ENCODE measurements at places on chromosomes 2 and 18. TPM values are rescaled to one million over a fixed set of nuclear protein-coding genes. Genes with fewer than 3 reads are reported as not detected.

GRCh38 chr2:186772579-186772978, 76.4 kb downstream of the ZSWIM2 start:
- H3K4me1 ChIP-seq, result no peaks in the 10 kb centered on the region
- H3K27me3 ChIP-seq, result no peaks in the 10 kb centered on the region
- no peak overlapping the region for H3K27ac ChIP-seq
- H3K36me3 ChIP-seq, result no peaks in the 10 kb centered on the region
- DNase-seq, result no peak

Gene SIX2
- 1.7 TPM for total RNA-seq

Gene EVA1A
- total RNA-seq, result 1.7 TPM

- no peaks in the 10 kb centered on the region for H3K36me3 ChIP-seq
- H3K27me3 ChIP-seq, result no peaks in the 10 kb centered on the region
- no peak overlapping the region for H3K4me3 ChIP-seq
- DNase-seq, result no peak
- no peak overlapping the region for H3K27ac ChIP-seq
- H3K4me1 ChIP-seq, result no peaks in the 10 kb centered on the region
These were observed 70.3 kb downstream of the TMEM237 start for GRCh38 chr2:201572846-201573508.

Gene FSHR
- total RNA-seq, result not detected

DNA sequence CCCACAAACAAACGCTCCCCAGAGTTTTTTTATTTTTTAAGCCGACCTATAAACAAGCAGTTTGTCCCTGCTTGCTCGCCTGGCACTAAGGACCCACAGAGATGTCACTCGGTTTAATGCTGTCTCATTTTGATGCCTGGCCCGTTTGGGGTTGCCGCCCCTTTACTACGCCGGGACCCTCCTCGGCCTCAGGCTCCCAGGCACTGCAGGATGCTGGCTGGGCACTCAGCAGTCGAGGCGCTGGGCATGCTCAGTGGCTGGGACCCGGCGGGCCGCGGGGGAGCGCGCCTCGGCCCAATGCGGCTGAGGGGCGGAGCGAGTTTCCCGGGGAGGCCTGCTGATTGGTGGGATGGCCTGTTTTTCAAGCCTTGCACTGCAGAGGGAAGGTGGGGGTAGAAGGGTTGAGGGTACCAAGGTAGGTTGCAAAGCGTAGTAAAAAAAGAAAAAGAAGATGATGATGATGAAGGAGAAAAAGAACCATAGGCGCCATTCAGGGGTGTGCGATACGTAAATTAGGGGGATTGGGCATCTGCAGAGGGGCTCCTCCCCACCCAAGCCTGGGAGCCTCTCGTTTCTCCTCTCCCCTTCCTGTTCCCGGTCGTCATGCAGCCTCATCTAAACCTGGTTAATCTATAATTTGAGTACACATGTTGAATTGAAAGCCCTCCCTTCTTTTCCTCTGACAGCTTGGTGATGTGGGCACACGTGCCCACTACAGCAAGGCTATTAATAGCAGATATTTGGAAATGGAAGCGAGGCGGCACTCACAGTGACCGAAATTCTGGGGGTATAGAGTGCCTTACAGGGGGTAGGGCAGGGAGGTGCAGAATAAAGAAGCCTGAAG, 1.5 kb upstream of the IRS1 start:
- no peaks in the 10 kb centered on the region for H3K4me1 ChIP-seq
- no peaks in the 10 kb centered on the region for H3K27me3 ChIP-seq
- DNase-seq, result peak; percentile 88

Gene SPC25
- 0.58 TPM for total RNA-seq

GRCh38 chr2:119384971-119385370, 18.2 kb downstream of the DBI start:
- H3K27me3 ChIP-seq, result no peaks in the 10 kb centered on the region
- no peak for DNase-seq
- no peaks in the 10 kb centered on the region for H3K36me3 ChIP-seq
- H3K4me3 ChIP-seq, result no peak overlapping the region
- no peak overlapping the region for H3K27ac ChIP-seq

- no peaks in the 10 kb centered on the region for H3K27me3 ChIP-seq
- H3K4me1 ChIP-seq, result no peaks in the 10 kb centered on the region
- no peak overlapping the region for H3K27ac ChIP-seq
- H3K4me3 ChIP-seq, result no peak overlapping the region
These were observed 15.2 kb upstream of the SLC8A1 start for GRCh38 chr2:40466935-40467572.

DNA sequence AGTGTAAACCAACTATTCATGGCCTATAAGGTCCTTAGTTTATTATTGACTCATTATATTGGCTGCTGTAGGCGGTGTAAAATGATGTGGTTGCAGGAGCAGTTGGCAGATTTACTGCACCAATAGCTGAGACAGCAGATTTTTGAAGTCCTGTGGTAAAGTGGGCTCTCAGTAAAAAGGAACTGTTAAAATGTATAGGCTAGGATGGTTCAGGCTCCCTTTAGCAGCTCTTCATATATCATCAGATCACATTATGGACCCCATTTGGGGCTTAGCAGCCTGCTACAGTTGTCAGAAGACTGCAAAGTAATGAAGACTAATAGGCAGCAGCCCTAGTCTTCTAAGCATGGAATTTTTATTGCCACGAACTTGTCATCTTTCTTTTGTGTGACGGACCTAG, 27.8 kb downstream of the MTX2 start:
- no peak for DNase-seq
- H3K4me3 ChIP-seq, result no peak overlapping the region
- H3K27ac ChIP-seq, result no peak overlapping the region
- H3K4me1 ChIP-seq, result no peaks in the 10 kb centered on the region
- H3K27me3 ChIP-seq, result no peaks in the 10 kb centered on the region
- peaks cover 2% of the 10 kb centered on the region for H3K36me3 ChIP-seq

DNA sequence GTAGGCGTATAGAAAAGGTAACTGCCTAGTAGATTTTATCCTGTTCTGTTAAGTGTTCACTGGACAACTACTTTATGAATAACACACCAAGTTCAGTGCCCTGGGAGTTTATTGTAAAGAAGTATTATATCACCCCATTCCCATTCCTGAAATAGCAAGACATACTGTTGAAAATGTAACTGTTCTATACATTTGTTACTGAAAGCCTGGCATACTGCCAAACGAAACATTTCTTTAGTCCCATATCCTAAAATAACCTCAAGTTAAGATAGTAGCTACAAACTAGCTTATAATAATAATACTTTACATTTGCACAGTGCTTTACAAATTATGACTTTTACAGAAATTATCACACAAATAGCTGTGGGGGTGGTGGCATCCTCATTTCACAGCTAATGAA, 25.1 kb downstream of the SPDYA start:
- H3K27me3 ChIP-seq, result no peaks in the 10 kb centered on the region
- no peaks in the 10 kb centered on the region for H3K4me1 ChIP-seq
- no peaks in the 10 kb centered on the region for H3K36me3 ChIP-seq
- no peak overlapping the region for H3K4me3 ChIP-seq
- DNase-seq, result no peak
- no peak overlapping the region for H3K27ac ChIP-seq

GRCh38 chr2:48560546-48561209, 30.7 kb downstream of the STON1 start:
- no peak overlapping the region for H3K27ac ChIP-seq
- DNase-seq, result no peak
- no peaks in the 10 kb centered on the region for H3K27me3 ChIP-seq
- H3K36me3 ChIP-seq, result no peaks in the 10 kb centered on the region

DNA sequence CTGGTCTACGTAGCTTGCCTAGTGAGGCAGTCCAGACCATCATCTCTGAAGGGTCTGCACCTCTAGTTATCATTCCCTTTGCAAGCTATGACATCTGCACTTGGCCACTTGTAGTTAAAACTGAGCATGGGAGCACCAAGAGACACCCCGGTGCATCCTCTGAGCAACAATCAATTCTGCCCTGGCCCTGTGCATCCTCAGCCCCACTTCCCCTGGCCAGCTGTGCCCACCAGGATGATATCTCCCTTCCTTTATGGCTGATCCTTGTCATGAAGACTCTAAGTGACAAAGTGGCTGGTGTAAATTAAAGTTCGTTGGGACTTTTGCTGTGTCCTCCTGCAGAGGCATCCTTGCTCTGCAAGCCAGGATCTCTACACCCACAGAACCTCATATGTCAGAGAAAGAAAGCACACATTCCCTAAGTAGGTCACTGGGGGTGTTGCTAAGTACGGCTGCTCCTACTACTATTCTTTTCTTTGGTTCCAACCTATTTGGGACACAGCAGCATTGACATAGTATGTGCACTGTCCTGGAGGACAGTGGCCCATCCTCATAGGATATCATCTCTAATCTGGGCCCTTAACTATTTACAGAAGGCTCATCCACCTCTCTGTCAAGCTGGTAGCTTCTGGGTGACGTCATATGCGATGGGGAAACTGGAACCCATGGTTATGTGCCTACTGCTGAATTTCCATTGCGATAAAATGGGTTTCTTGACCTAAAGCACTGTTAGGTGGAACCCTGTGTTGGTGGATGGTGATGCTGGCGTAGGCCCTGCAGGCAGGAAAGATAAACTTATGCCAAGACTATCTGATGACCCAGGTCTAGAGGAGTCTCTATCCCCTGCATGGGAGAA, 384.3 kb upstream of the ID2 start:
- no peak overlapping the region for H3K4me3 ChIP-seq
- no peak overlapping the region for H3K27ac ChIP-seq
- H3K27me3 ChIP-seq, result no peaks in the 10 kb centered on the region
- no peaks in the 10 kb centered on the region for H3K4me1 ChIP-seq

Gene SDC1
- total RNA-seq, result 1.4 TPM

DNA sequence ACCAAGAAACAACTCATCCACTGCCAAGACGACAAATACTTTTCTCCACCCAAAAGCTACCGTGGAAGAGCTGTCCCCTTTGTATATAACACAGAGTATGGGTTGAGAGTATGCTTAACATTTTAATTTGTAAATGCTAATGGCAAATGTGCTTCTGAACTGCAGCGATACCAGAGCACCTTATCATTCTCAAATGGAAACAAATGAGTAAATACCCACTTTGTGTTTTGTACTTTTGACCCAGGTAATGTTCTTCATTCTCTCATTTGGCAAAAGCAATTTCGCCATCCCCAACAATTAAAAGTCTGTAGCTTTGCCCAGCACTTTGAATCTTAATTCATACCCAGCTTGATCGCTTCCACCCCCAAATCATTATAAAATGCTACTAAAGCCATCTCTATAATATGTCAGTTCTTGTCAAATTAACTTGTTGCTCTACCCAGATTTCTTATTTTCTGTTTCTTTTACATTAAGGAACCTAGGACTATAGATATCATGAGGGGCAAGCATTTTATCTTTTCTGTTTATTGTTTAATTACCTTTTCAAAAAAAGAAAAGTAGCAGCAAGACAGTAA, 6.2 kb upstream of the POU3F3 start:
- no peaks in the 10 kb centered on the region for H3K36me3 ChIP-seq
- H3K27me3 ChIP-seq, result no peaks in the 10 kb centered on the region
- no peak overlapping the region for H3K27ac ChIP-seq
- no peaks in the 10 kb centered on the region for H3K4me1 ChIP-seq
- DNase-seq, result no peak
- H3K4me3 ChIP-seq, result no peak overlapping the region

DNA sequence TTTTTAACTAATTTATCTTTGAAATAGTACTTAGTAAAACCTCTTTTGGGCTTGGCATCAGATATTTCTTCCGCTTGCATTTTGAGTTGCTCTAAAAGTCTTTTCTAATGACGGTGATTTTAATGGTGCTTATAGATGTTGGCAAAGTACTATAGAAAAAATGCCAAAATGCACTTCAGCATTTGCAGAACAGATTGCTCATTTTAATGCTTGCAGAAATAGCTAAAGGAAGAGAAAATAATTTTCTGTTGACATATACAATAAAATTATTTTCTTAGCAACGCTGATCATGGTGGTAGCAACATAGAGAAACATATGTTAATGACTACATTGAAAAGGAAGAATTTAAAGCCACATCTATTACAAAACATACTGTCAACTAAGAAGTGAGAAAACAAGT, 170.7 kb downstream of the STK39 start:
- H3K4me1 ChIP-seq, result peaks cover 3% of the 10 kb centered on the region
- no peaks in the 10 kb centered on the region for H3K36me3 ChIP-seq
- no peaks in the 10 kb centered on the region for H3K27me3 ChIP-seq
- no peak overlapping the region for H3K4me3 ChIP-seq
- H3K27ac ChIP-seq, result no peak overlapping the region

Gene PLCD4
- 5.3 TPM for total RNA-seq

Gene MC4R
- not detected for total RNA-seq

DNA sequence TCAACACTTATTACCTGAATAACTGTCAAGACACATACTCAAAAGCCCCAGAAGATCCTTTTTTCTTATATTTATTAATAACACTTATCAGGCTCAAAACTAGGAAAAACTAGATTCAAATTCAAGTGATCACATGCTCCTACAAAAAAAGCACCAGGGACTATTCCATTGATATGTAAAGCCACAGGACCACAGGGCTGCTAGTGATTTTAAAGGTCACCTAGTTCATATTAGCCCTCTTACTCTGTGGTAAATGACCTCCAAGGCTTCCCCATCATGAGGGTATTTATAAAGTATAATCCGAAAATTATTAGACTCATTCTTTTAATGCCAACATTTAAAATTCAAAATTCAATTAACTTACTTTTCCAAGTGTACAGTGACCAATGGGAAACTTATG, 52.5 kb downstream of the LRPPRC start:
- no peaks in the 10 kb centered on the region for H3K4me1 ChIP-seq
- no peaks in the 10 kb centered on the region for H3K27me3 ChIP-seq
- DNase-seq, result no peak

DNA sequence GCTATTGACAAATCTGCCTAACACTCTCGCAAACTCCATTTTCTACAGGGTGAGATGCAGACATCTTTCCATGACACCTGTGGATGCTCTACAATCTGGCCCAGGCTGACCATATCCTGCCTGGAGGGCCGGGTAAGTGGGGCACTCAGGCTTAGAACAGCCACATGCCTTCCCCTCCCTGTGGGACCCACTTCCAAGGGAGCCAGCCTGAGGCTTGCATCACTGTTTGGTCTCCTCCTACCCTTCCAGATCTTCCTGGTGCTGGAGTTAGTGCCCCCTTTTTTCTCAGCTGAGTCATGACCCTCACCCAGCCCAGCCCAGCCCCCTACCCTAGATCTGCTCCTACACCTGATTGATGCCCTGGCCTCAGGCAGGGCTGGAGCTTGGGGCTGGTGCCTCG, 150.2 kb upstream of the MSH6 start:
- H3K4me3 ChIP-seq, result no peak overlapping the region
- H3K27me3 ChIP-seq, result no peaks in the 10 kb centered on the region
- H3K27ac ChIP-seq, result no peak overlapping the region
- H3K4me1 ChIP-seq, result no peaks in the 10 kb centered on the region
- no peak for DNase-seq
- no peaks in the 10 kb centered on the region for H3K36me3 ChIP-seq

- no peaks in the 10 kb centered on the region for H3K27me3 ChIP-seq
- H3K36me3 ChIP-seq, result no peaks in the 10 kb centered on the region
- no peak overlapping the region for H3K4me3 ChIP-seq
- H3K27ac ChIP-seq, result no peak overlapping the region
These were observed 212.6 kb downstream of the EN1 start for GRCh38 chr2:118634876-118635275.

Gene BMP10
- total RNA-seq, result not detected

GRCh38 chr2:161981679-161982250, 92.2 kb downstream of the DPP4 start:
- no peak overlapping the region for H3K27ac ChIP-seq
- no peaks in the 10 kb centered on the region for H3K27me3 ChIP-seq
- DNase-seq, result no peak
- no peaks in the 10 kb centered on the region for H3K36me3 ChIP-seq
- H3K4me3 ChIP-seq, result no peak overlapping the region

Gene SP5
- 3.6 TPM for total RNA-seq
